ENCODE measurements at places on chromosomes 12 and 14. TPM values are rescaled to one million over a fixed set of nuclear protein-coding genes. Genes with fewer than 3 reads are reported as not detected.

Gene HSPB8
- 28.2 TPM for polyA plus RNA-seq

Gene NGB
- polyA plus RNA-seq: 0.60 TPM

Gene ADAM21
- polyA plus RNA-seq: 0.09 TPM

Gene CSRP2
- polyA plus RNA-seq: 103 TPM

Gene OR6C6
- not detected for polyA plus RNA-seq

All from H1 (cell line).